ENCODE measurements at places on chromosomes 6 and 20. TPM values are rescaled to one million over a fixed set of nuclear protein-coding genes. Genes with fewer than 3 reads are reported as not detected.

The TMEM181 gene
- total RNA-seq = 16.7 TPM

The MANEA gene
- total RNA-seq = 13.6 TPM

The GNRH2 gene
- 1.6 TPM for total RNA-seq

The CRISP2 gene
- total RNA-seq = 2.7 TPM

The SIRPG gene
- not detected for total RNA-seq

The UBE3D gene
- 12.3 TPM for total RNA-seq

The ARFGEF3 gene
- total RNA-seq = 2.7 TPM

The CEP250 gene
- total RNA-seq = 18.3 TPM

The PLCB1 gene
- total RNA-seq = 7.3 TPM

The MEP1A gene
- not detected for total RNA-seq

The RRAGD gene
- total RNA-seq = 73.0 TPM

The HNF4A gene
- not detected for total RNA-seq

The GGTLC1 gene
- total RNA-seq = 2.0 TPM

The ZNF341 gene
- 3.3 TPM for total RNA-seq

The MEI4 gene
- total RNA-seq = 4.1 TPM

The SRC gene
- 23.7 TPM for total RNA-seq

The FAM83B gene
- total RNA-seq = 20.3 TPM

The SLC35A1 gene
- total RNA-seq = 23.2 TPM

The BPHL gene
- total RNA-seq = 9.9 TPM

The WDR27 gene
- 48.9 TPM for total RNA-seq

The WFDC10B gene
- total RNA-seq = not detected

The B3GAT2 gene
- not detected for total RNA-seq
